ENCODE measurements at places on chromosomes 16 and 17.

GRCh38 chr16:74682556-74682955 is 15.9 kb upstream of the RFWD3 start:
- DNase-seq = no peak

GRCh38 chr16:85659805-85660511 is 28.8 kb downstream of the GINS2 start:
- peak; percentile 49 for DNase-seq

DNA sequence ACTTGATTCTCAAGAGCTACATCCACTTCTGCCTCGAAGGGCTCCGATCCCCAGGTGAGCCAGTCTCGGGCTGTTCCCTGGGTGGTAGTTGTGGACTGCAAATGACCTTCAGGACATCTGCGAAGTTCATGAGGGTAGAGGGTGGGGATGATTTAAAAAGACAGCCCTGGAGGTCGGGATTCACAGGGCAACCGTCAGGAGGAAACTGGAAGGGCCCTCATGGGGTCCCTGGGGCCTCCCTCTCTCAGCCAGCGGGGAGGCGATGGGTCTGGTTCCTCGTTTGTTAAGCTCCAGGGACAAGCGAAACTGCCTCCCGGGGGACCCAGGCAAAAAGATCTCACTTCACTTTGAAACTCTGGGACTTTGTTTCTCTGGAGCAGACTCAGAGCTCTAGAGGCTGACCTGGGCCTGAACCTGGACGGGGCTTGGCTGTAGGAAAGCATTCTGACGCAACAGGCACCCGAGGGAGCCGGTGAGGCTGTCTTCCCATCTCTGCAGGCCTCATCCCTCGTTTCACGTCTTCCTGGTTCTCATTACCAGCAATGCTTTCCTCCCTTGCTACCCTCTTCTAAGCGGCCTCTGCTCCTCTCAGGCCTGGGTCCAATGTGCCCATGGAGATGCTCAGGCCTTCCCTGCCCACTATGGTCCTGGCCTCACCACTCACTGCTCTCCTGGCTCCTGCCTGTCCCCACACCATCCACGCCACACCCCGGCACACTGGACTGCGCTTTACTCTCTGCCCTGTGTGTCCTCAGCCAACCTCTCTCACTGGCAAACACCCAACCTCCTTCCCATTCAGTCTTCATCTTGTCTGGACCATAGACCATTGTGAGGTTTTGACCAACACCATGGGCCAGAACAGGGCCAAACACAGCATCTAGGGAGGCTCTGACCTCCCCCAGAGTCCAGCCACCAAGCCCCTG is 214.2 kb upstream of the TNRC6C start:
- DNase-seq = no peak

DNA sequence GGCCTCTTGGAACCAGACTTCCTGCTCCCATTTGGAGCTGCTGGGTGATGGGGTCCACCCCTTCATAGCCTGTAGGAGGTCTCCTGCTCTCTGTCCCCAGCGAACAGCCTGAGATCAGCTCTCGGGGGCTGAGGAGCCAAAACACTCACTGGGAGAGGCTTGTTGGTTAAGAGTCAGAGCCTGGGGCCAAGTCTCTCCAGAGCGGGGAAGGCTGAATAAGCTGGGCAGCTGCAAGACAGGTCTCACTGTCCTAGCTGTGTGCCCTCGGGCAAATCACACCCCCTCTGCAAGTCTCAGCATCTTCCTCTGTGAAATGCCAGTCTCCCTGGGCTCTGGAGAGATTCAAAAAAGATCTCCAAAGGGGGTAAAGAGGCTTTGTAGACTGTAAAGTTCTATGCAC is 174.6 kb downstream of the WSCD1 start:
- DNase-seq = no peak

DNA sequence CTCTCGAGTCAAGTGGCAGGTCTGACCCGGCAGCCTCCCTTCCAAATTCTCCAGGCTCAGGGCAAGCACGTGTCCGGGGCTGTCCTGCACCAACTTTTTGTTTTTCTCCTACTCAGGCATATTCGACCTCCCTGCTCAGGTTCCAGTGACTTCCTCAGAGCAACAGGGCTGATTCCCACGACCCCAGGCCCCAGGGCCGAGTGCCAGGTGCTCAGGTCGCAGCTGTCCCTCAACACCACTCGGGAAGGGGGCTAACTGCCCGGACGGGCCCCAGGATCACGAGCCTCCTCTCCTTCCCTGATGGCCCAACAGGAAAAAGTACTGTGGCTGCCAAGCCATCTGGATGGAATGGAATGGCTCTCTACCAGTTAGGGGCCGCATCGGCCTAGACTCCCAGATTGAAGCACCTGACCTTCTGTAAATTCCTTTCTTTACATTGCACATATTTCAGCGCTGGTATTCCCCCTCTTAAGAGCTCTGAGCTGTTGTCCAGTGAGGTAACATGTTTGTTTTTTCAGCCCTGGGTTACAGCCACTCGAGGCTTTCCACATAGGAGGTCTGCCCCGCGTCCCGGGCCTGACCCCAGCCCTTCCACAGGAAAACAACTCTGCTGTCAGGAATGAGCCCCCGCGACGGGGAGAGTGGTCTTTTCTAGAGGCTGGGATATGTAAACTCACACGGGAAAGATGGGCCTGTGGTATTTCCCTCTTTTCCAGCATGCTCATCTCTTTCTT is 25.0 kb downstream of the NXN start:
- no peak for DNase-seq

GRCh38 chr16:68644715-68645493 is at the start of gene CDH3:
Gene CDH3, plus strand, starts transcription at chr16:68645310. Its CDS starts 70 bp downstream, at chr16:68645380.
- no peak for DNase-seq

DNA sequence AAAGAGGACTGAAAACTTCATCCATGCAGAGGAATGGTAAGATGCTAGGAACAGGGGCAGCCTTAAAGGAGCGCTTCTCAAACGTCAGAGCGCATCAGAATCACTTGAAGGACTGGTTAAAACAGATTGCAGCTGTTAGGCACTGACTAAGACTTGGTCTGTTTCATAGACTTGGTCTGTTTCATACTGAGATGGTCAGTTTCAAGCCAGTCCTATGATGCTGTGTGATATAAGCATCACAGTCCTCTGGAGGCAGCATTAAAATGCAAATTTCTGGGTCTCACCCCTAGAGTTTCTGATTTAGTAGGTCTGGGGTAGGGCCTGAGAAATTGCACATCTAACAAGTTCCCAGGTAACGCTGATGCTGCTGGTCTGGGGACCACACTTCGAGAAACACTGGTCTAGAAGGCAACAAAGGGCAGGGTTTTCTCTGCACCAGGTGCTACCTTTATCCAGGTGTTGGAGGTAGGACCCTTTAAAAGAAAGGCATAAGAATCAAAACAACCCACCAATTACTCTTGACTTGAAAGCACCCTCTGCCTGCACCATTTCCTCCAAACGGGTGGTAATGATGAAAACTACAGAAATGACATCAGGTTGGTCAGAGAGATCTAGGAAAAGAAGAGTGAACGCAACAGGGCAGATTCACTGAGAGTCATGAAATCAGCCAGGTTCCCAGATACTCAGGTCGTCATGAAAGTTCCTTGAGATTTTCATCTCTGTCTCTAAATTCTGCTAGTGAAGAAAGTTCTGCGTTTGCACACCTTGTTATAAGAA is 95.0 kb upstream of the RCVRN start:
- no peak for DNase-seq

DNA sequence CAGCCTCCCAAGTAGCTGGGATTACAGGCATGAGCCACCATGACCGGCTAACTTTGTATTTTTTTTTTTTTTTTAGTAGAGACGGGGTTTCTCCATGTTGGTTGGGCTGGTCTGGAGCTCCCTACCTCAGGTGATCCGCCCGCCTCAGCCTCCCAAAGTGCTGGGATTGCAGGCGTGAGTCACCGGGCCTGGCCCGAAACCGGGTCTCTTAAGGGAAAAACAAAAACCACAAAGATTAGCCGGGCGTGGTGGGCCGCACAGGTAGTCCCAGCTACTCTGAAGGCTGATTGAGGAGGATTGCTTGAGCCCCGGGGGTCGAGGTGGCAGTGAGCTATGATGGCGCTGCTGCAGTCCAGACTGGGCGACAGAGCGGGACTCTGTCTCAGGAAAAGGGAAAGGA is 19.9 kb upstream of the RBL2 start:
- DNase-seq = no peak

DNA sequence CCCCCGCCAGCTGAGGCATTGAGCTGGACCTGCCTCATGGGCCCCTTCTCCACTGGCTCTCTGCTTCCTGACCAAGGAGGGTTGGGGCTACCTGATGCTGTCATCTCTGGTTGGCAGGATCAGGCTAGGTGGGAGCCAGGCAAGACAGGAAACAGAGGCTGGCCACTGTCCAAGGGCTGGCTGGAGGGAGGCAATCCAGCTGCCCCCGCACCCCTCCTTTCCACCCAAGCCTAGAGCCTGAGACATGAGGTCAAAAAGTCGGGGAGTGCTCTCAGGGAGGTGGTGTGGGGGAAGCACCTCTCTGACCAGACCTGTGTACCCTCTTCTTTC is 14.5 kb downstream of the NGFR start:
- DNase-seq = no peak

GRCh38 chr16:73794994-73795393 is 501.6 kb upstream of the PSMD7 start:
- DNase-seq = no peak

DNA sequence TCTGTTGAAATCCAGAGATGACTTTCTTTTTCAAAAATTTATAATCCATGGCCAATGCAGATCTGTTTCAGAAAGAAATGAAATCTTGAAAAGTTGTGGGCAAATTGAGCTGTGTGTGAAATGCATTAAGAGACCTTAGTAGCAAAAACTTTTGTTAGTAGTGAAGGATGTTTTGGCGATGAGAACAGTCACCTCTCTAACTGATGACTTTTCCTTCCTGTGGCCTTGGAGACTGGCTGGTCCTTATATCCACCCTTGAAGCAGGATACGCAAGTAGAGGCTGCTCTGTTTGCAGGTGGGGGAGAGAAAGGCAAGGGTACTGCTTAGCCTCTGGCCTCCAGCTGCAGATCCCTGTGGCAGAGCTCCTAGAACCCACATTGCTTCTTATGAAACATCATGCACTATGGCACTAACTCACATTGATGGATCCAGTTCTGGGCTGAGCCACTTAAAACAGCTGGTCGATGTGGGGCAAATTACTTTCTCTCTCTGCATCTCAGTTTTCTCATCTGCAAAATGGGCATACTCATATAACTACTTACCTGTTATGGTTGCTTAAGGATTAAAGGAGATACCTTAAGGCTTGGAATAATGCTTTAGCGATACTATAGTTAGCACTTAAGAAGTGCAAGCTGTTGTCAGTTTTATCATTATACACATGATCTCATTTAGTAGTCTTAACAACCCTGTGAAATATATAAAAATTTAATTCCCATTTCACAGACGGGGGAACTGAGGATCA is 89.3 kb downstream of the SDR42E1 start:
- DNase-seq = no peak

GRCh38 chr17:73091770-73092522 is 542 bp downstream of the SLC39A11 start:
- peak; percentile 3 for DNase-seq

DNA sequence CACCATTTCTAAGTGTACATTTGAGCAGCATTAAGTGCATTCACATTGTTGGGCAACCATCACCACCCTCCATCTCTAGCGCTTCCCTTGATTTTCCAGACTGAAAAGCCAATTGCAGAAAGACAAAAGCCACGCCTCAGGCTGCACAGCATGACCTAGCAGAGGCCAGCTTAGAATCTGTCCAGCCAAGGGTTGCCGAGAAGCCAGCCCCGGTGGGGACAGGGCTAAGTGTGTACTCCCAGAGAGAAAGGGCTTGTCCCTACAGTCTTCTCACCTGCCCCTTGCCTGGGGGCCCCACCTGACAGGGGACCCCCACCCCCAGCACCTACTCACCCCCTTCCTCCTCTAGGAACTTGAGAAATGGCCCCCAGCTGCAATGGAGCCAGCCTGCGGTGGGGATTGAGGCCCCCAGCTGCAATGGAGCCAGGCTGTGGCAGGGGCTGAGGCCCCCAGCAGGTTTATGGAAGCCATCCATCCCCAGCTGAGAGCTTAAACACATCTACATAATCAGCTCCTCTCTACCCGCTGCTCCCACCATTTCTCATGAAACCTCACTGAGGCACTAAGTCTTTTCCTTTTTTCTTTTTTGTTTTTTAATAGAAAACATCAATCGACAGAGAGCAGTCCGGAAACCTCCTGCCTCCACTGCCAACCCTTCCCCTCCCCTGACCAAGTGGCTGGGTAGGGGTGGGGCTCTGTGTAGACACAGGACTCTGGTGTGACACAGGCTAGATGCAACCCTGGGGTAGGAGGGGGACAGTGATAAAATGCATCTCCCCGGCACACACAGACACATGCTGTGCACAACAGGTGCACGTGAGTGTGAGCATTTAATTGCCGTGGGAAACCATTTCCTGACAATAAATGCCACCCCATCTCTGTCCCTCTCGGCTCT is 77.9 kb downstream of the CCT6B start:
- DNase-seq = no peak

GRCh38 chr16:79874391-79874790 is 273.9 kb upstream of the MAF start:
- no peak for DNase-seq

GRCh38 chr17:43530288-43531081 is 15.7 kb downstream of the ETV4 start:
- no peak for DNase-seq
